Hepatocyte (in vitro differentiated cells): ENCODE measurements at places on chromosomes 1 and 21. TPM values are rescaled to one million over a fixed set of nuclear protein-coding genes. Genes with fewer than 3 reads are reported as not detected.

ELAVL4 gene
- polyA plus RNA-seq = 0.08 and 0.57 TPM in 2 replicates

- no peak for DNase-seq
Observed at GRCh38 chr1:3632298-3632697, 7.5 kb downstream of the TPRG1L start.

DNA sequence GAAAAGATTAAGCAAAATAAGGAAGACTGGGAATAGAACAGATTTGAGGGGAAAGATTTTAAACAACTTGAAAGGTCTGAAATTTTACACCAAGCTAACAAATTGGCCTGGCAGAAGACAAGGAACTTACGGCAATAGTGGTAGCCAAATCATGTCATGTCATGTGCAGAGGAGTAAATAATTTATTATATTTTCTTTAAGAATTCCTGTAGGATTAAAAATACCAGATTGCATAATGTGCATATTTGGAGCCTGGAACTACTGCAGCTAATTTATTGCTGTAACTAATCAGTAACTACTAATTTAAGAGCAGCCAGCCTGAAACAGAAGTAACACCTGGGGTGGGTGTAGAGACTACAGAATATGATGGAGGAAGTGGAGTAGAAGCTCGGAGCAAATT is 334.3 kb downstream of the TGFB2 start:
- DNase-seq = no peak

DNA sequence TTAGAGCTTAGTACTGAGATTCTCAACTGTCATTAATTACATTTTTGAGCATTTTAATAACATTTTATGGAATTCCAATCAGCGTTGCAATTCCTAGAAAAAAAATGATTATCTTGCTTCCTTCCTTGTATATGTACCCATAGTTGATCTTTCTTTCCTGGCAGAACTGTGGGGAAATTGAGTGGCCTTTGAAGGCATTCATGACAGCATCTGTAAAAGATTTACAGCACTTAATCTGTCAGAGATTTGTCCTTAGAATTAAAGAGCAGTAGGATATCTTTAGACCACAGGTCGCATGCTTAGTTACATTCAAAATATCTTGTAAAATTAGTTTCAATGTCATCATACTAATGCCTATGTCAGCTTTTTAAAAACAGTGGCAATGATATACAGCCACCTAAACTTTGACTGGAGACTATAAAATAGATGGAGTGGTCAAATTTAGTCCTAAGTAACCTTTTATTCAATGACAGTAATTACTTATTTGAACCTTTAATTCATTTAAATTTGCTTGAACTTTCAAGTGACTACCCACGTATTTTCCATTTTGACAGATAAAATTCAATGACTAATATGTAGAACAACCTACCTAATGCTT is 692.0 kb downstream of the NCAM2 start:
- no peak for DNase-seq

- DNase-seq = no peak
Observed at GRCh38 chr1:206802401-206802800, 30.1 kb upstream of the IL10 start.

DNA sequence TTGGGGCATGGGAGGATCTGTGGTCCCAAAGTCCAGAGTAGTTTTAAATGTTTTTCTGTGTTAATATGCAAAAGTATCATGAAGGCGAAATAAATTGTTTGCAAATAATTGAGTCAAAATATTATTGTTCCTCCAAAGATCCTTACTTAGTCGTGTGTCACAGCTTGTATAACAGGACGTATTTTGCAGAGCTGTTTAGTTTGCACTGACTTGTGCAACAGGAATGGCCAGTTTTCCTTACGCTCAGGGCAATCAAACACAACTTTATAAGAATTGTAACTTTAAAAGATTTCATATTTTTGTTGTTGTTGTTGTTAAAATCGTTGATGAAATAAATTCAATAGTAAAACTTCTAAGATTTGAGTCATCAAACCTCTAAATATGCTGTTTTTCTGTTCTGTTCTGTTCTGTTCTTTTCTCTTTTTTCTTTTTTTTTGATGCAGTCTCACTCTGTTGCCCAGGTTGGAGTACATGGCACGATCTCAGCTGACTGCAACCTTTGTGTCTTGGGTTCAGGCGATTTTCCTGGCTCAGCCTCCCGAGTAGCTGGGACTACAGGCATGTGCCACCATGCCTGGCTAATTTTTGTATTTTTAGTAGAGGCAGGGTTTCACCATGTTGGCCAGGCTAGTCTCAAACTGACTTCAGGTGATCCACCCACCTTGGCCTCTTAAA is 60.6 kb downstream of the UCK2 start:
- DNase-seq = no peak

- no peak for DNase-seq
Observed at GRCh38 chr1:109372281-109372680, 25.4 kb downstream of the SORT1 start.

MYCL gene
- 7.3 and 7.8 TPM in 2 replicates for polyA plus RNA-seq

GRCh38 chr1:25616987-25617624 is 515 bp downstream of the MAN1C1 start:
- DNase-seq = peak; percentile 35

DNA sequence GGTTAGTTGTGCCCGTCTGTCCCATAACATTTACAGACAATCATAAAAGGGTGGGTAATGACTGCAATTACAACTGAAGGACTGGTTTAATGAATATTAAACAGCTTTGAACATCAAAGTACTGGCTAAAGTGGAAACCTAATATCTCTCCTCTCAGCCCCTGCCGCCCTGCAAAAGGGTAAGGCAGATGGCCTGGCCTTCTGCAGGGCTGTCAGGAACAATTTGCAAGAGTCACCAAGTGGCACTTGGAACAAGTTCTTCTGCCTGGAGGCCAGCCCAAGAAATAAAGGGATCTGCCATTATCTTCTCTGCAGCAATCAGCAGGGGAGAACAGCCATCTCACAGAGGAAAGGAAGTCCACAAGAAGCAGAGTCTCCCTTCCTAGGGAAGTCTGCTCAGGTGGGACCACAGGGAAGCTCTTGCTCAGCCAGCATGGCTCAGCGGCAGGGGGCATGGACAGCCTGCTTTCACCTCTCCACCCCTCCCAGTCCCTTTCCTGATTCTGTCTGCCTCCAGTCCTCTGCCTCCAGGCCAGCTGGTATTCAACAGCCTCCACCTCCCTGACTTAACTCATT is 96.1 kb downstream of the TRABD2B start:
- DNase-seq = no peak

CCDC30 gene
- polyA plus RNA-seq = 1.9 and 2.6 TPM in 2 replicates

PLA2G2D gene
- not detected in 2 replicates for polyA plus RNA-seq

GRCh38 chr1:235160957-235161684 is at the start of gene RBM34:
Gene RBM34 (minus strand): TSS chr1:235161250. CDS start chr1:235161226, 24 bp downstream.
- DNase-seq = peak; percentile 96

GRCh38 chr1:54609301-54609921 is 13.9 kb downstream of the FAM151A start:
- DNase-seq = no peak

DNA sequence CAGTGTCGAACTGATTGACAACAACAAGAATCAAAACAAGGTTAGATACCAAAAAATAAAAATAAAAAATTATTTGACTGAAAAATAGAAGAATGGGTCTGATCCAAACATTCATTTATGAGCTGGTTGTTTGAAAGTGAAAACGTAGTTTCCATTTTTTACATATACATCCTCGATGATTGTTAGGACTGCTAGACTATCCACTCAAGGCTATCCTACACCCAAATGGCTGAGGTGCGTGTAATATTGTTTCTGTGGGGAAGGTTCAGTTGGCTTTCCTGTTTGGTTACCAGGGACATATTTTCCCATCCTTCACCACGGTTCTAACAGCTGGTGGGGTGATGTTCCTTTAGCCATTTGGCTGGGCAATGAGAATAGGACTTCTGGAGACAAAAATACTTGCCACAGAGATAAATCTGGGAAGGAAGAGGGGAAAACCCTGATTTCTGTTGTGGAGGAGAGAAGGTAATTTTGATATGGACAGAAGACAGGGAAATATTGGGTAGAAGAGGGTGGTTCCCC is 66.3 kb downstream of the MAP3K7CL start:
- no peak for DNase-seq

LIN28A gene
- 0.13 and 0.23 TPM in 2 replicates for polyA plus RNA-seq

DNA sequence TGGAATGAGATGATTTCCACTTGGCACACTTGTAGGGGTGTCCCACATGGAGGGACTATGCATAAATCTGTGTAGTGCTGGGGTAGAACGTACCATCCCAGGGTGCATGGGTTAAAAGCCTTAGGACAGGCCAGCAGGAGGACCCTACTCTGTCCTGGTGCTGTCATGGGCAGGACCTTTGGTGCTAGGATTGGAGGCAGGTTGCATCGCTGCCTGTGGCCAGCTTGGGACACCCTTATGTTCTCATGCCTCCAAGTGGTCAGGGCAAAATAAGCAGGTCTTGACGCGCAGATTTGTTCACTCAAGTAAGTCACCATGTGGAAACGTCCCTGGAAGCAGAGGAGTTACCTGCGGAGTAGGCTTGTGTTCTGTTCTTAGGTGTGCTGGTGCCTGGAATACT is 49.5 kb upstream of the RAB3GAP2 start:
- no peak for DNase-seq

PTPRU gene
- polyA plus RNA-seq = 29.9 and 38.7 TPM in 2 replicates

- DNase-seq = no peak
Observed at GRCh38 chr1:53122961-53123413, 19.5 kb downstream of the SLC1A7 start.

C1orf87 gene
- not detected in 2 replicates for polyA plus RNA-seq

DNA sequence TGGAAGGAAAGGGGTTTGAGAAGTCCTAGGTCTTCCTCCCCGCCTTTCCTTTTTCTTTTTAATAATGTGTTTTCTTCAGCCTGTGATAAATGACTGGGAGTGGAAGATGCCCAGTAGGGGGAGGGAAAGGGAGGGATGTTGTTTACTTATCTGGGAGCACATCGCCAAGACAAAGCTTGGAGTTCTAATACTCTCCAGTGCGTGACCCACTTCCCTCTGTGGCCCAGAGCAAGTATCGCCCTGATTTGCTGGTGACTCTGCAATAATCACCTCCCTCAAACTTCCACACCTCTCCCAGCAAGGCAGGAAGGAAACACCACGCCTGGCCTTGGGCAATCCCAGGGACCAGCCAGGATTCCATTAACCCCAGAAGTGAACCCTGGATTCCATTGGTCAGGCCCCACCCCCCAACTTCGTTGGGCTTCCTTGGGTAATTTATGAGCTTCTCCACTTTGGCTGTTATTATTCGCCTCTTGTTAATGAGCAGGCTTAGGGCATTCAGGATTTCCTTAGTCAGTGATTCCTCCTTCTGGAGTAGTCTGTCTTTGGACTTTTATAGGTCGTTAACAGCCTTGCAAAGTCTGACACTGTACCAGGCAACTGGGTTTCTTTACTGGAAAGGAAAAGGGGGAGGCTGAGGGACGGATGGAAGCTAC is 24.3 kb upstream of the GRHL3 start:
- DNase-seq = peak; percentile 41

GRCh38 chr1:186426118-186426517 is 34.8 kb downstream of the PDC start:
- DNase-seq = no peak

RGS8 gene
- not detected in 2 replicates for polyA plus RNA-seq

- no peak for DNase-seq
Observed at GRCh38 chr1:8435569-8436071, 117.7 kb downstream of the SLC45A1 start.
